Liver (tissue), 10 donors: ENCODE measurements at places on chromosomes 16 and 17.

GRCh38 chr16:87955302-87956097 lies 4.3 kb downstream of the BANP start:
- H3K27ac ChIP-seq, result peak overlapping the region; percentile 72
- H3K4me3 ChIP-seq, result no peak overlapping the region
- H3K36me3 ChIP-seq, result peaks cover 5% of the 10 kb centered on the region

DNA sequence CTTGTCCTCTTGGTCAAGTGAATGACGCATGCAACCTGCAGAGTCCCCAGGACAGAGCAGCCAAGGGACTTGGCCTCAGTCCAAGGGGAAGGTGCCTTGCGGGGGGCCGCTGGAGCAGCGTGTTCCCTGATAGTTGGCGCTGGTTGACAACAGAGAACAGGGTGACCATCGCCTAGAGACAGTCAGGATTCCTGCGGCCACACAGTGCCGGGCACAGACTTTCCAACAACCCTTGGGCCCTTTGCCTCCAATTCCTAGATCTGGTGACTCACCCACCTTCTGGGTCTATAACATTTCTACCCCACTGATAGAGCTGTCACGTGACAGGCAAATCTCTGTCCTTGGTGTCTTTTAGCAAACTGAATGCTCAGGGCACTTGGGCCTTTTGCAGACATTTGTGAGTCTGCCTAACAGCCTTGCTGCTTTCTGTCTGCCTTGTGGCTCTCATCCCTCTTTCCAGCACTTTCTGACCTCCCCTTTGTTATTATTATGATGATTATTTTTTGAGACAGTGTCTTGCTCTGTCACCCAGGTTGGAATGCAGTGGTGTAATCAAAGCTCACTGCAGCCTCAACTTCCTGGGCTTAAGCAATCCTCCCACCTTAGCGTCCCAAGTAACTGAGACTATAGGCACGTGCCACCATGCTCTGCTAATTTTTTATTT lies 11.9 kb upstream of the TEDC2 start:
- no peaks in the 10 kb centered on the region for H3K27me3 ChIP-seq
- H3K36me3 ChIP-seq, result peaks cover 14% of the 10 kb centered on the region
- no peak overlapping the region for H3K4me3 ChIP-seq
- no peaks in the 10 kb centered on the region for H3K4me1 ChIP-seq

DNA sequence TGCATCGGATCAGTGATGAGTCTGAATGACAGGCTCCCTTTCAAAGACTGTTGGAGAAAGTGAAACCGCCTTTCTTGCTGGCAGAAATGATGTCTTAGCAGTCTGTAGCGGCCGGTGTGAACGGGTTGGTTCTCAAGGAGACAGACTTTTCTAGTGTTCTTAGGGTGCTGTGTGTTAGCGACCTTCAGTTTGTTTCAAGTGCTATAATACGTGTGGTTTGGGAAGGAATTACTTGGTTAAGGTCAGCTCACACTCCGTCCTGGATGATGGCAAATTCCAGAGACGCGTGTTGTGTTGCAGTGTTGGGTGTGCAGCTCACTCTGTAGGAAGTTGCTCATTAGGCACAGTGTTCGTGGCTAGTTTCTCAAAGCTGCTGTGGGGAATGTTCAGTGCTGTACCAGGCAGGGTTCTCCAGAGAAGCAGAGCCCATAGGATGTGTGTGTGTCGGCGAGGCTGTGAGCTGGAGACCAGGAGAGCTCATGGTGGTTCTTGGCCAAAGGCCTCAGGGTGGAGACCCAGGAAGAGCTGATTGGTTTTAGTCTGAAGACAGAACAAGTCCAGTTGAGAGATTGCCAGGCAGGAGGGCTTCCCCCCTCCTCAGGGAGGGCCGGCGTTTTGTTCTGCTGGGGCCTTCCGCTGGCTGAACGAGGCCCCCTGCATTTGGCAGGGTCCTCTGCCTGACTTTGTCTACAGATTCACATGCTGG lies 37.6 kb downstream of the ZNF750 start:
- H3K4me3 ChIP-seq, result no peak overlapping the region
- H3K36me3 ChIP-seq, result peaks cover 6% of the 10 kb centered on the region

- H3K27me3 ChIP-seq, result no peaks in the 10 kb centered on the region
- no peaks in the 10 kb centered on the region for H3K4me1 ChIP-seq
- no peak overlapping the region for H3K4me3 ChIP-seq
- H3K27ac ChIP-seq, result no peak overlapping the region
- no peak for DNase-seq
These were observed 24.9 kb upstream of the GNA13 start for GRCh38 chr17:65081439-65081838.

- H3K27me3 ChIP-seq, result no peaks in the 10 kb centered on the region
- H3K27ac ChIP-seq, result no peak overlapping the region
- no peak overlapping the region for H3K4me3 ChIP-seq
- DNase-seq, result peak; percentile 56
- no peaks in the 10 kb centered on the region for H3K4me1 ChIP-seq
These were observed 28.7 kb downstream of the UNK start for GRCh38 chr17:75813081-75814020.

- no peaks in the 10 kb centered on the region for H3K27me3 ChIP-seq
- no peak overlapping the region for H3K4me3 ChIP-seq
- no peaks in the 10 kb centered on the region for H3K4me1 ChIP-seq
- no peaks in the 10 kb centered on the region for H3K36me3 ChIP-seq
- H3K27ac ChIP-seq, result no peak overlapping the region
These were observed 267.7 kb upstream of the ZFHX3 start for GRCh38 chr16:73315645-73316044.

DNA sequence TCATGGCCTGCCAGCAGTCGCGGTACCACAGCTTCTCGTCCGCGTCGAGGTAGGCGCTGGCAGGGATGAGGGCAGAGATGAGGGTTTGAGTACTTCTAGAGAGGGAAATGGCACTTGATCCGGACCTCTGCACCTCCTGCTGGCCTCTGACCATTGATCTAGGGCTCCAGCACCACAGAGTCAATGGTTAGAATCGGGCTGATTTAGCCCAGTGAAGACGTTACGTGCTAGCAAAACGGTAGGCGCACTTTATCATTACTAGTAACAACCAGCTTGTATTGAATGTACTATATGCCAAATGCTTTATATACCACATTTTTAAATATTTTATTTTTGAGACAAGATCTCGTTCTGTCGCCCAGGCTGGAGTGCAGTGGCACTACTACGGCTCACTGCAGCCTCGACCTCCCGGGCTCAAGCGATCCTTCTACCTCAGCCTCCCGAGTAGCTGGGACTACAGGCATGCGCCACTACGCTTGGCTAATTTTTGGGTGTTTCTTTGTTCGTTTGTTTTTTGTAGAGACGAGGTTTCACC lies 526 bp downstream of the TSNAXIP1 start:
- H3K4me1 ChIP-seq, result peaks cover 31% of the 10 kb centered on the region
- peak overlapping the region; percentile 75 for H3K27ac ChIP-seq
- peak overlapping the region; percentile 83 for H3K4me3 ChIP-seq

DNA sequence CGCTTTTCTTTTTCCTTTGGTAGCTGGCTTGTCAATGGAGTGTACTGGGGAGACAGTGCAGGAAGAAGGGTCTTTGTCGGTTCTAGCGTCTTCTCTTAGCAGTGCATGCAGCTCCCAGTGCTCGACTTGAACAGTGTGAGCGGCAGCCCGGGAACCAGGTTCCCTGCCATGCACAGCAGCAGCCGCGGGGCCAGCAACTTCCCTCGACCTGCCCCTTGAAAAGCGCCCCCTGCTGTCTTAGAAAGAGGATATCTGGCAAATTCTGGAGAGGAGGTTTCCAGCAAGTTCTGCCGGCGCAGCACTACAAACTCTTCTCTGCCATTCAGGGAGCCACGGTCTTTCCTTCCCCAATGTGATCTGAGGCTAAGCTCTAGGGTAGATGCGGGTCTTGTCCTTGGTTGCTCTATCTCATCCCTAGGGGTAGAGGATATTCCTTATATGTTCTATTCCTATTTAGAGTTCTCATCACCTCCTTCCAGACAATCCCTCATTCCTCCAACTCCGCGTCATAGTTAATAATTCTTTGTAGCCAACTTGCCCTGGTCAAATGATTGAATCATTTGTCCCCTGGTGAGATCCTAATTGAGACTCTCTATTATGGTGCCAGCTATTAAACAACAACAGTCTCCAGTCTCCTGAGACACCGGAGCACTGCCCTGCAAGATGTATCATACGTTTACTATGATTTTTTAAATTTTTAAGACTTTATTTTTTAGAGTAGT lies 451.3 kb downstream of the PMP22 start:
- H3K4me3 ChIP-seq, result no peak overlapping the region
- DNase-seq, result no peak
- no peaks in the 10 kb centered on the region for H3K27me3 ChIP-seq

GRCh38 chr17:43661699-43662412 lies at the start of gene MEOX1:
Gene MEOX1 (minus strand): TSS chr17:43661922. CDS start chr17:43661534, 388 bp downstream.
- H3K27ac ChIP-seq, result no peak within 1 kb of the TSS
- H3K4me3 ChIP-seq, result no peak within 1 kb of the TSS
- no peaks in the 10 kb centered on the region for H3K27me3 ChIP-seq

DNA sequence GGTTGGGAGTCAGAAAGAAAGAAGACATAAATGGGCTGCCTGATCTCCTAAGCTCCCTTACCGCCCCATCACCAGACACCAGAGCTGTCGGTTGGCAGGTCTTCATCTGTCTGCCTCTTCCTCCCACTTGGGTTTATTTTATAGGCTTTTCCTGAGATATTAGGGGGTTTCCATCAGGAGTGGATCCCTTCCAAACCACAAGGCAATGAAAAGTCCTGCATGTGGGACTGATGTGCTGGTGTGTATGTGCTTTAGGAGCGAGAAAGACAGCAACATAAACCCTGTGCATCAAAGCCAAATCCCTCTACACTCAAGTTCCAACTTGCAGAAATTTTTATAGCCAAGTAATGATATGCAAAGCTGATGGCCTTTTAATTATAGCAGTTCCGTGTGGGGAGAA lies 389.5 kb downstream of the SLC39A11 start:
- no peak overlapping the region for H3K4me3 ChIP-seq
- H3K36me3 ChIP-seq, result no peaks in the 10 kb centered on the region
- no peaks in the 10 kb centered on the region for H3K4me1 ChIP-seq
- DNase-seq, result no peak

DNA sequence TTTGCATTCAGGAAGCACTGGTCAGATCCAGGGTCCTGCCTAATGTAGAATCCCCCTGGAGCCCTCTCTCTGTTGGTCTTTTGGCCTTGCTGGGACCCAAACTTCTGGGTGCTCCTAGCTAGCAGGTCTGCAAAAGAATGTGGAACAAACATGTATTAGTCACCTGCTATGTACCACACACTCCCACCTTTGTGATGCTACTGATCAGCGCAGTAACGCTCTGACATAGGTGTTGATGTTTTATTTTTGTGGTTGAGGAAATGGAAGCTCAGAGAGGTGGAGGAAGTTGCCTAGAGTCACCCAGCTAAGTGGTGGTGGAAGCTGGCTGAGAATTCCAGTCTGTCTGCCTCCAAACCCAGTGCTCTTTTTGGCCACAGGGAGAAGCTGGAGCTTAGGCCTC lies 35.8 kb upstream of the LGALS9 start:
- no peak overlapping the region for H3K4me3 ChIP-seq
- no peak overlapping the region for H3K27ac ChIP-seq
- H3K36me3 ChIP-seq, result no peaks in the 10 kb centered on the region

DNA sequence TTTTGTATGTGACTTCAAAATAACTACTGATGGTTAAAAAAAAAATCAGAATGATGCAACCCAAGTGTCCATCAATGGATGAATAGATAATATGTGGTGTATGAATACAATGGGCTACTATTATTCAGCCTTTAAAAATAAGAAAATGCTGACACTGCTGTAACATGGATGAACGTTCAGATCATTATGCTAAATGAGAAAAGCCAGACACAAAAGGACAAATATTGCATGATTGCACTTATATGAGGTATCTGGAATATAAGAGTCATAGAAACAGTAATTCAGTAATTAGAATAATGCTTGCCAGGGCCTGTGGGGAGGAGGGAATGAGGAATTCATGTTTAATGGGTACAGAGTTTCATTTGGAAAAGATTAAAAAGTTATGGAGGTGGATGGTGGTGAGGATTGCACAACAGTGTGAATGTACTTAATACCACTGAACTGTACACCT lies 25.4 kb downstream of the TENT4B start:
- no peaks in the 10 kb centered on the region for H3K36me3 ChIP-seq
- no peak for DNase-seq
- H3K27me3 ChIP-seq, result no peaks in the 10 kb centered on the region
- H3K27ac ChIP-seq, result no peak overlapping the region
- H3K4me3 ChIP-seq, result no peak overlapping the region
- H3K4me1 ChIP-seq, result peaks cover 3% of the 10 kb centered on the region

DNA sequence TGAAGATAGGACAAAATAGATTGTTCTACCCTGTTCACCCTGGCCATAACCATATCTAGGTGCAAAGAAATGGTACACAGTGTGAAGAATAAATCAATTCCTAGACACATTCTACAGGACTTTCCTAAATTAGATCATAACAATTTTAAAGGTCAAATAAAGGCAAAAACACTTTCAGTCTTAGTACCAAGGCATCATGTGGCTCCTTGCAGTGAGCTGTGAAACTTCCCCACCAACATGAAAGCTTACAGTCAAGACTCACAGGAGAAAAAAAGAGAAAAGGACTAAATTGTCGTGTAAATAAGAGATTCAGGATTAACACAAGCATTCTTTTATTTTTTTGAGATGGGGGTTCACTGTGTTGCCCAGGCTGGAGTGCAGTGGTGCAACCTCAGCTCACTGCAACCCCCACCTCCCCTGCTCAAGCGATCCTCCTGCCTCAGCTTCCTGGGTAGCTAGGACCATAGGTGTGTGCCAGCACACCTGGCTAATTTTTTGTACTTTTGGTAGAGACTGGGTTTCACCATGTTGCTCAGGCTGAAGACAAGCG lies 14.2 kb downstream of the NSMCE1 start:
- H3K27me3 ChIP-seq, result no peaks in the 10 kb centered on the region
- peak overlapping the region; percentile 57 for H3K27ac ChIP-seq
- H3K4me1 ChIP-seq, result no peaks in the 10 kb centered on the region
- no peak for DNase-seq
- H3K36me3 ChIP-seq, result no peaks in the 10 kb centered on the region

DNA sequence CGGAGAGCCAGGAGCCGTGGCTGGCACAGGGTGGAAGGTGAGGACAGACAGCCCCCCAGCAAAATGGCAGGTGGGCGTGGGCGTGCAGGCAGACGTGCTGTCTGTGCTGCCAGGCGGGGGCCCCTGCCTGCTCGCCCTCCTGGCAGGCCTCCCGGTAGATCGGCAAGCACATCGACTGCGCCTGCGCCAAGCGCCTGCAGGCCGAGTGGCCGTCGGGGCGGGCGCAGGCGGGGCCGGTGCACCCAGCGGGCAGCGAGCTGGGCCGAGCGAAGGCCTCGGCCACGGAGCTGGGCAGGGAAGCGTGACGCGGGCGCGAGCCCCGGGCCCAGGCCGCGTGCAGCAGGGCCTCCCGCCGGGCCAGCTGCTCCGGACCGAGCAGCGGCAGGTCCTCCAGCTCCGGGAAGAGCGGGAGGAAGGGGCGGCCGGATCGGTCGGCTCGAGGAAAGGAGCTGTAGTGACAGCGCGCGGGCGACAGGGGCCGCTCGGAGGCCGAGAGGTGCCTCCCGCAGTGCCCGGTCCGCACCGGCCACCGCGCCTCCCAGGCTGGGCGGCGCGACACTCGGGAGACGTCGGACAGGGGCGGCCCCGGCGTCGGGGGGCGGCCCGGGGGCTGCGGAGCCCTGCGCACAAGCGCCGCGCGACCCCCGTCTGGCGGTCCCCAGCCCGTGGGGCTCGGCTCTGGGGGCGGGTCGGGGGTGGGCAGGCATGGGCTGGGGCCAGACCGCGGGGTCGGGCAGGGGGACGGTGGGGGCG lies 16.9 kb downstream of the GRIN2C start:
- peak; percentile 53 for DNase-seq
- no peaks in the 10 kb centered on the region for H3K27me3 ChIP-seq
- H3K36me3 ChIP-seq, result no peaks in the 10 kb centered on the region
- no peaks in the 10 kb centered on the region for H3K4me1 ChIP-seq
- peak overlapping the region; percentile 48 for H3K4me3 ChIP-seq
- no peak overlapping the region for H3K27ac ChIP-seq

- H3K27ac ChIP-seq, result no peak overlapping the region
- H3K4me1 ChIP-seq, result peaks cover 3% of the 10 kb centered on the region
- H3K4me3 ChIP-seq, result no peak overlapping the region
- no peaks in the 10 kb centered on the region for H3K27me3 ChIP-seq
- no peak for DNase-seq
These were observed 25.6 kb upstream of the ZNF652 start for GRCh38 chr17:49387498-49388289.
